ENCODE measurements at places on chromosomes 2 and 18.

GRCh38 chr18:55983433-55983832, 395.4 kb upstream of the TCF4 start:
- DNase-seq, result no peak

DNA sequence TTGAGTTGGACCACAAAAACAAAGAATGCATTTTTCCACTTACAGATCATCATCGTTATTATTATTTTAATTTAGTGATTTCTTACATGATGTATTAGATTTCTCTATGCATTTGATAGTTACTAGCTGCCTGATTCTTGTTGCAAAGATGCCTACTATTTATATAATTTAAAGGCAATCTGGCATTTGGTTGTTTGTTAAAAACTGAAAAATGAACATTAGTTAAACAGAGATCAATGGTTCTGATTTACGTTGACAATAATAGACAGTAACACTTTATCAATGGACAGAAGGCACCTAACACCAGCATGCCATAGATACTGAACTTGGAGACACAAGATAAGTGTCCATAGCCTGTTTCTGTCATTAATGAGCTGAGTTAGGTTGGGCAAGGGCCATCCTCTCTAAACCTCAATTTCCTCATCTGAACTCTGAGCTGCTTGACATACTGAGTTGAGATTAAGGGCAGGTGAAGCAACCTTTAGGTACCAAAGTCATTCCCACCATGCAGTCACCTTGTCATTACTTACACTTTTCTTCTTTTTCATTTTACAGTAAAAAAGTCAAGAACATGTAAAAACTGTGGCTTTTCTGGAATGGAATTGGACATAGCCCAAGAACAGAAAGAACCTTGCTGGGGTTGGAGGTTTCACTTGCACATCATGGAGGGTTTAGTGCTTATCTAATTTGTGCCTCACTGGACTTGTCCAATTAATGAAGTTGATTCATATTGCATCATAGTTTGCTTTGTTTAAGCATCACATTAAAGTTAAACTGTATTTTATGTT, 3.1 kb downstream of the CCL20 start:
- DNase-seq, result no peak

DNA sequence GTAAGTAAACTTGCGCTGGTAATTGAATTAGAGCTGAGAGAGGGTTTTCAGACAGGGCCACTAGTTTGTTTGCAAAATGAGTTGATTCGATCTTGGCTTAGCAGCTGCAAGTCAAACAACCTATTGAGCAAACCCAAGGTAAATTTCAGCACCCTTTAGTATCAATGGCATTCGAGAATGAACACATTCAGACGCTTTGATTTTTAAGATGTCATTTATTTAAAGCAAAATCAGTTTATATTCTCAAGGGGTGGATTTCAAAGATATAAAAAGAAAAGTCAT, 44.2 kb downstream of the TGIF1 start:
- no peak for DNase-seq

DNA sequence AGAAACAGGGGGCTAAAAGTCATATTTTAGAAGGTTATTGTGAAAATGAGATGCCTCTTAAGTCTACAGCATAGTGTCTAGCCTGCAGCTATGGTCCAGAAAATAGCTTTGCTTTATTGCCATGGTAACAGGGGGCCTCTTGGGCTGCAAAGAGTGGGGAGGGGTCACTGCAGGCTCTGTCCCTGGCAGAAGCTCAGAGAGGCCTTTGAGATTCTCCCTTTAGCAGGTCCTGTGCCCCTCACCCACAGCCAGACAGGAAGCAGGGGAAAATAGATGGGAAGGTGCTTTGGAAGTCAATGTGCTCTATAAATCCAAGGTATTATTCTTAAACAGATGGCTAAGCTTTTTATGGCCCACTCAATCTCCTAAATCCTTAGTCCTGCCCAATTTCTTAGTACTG, 1021.3 kb upstream of the GYPC start:
- DNase-seq, result no peak

DNA sequence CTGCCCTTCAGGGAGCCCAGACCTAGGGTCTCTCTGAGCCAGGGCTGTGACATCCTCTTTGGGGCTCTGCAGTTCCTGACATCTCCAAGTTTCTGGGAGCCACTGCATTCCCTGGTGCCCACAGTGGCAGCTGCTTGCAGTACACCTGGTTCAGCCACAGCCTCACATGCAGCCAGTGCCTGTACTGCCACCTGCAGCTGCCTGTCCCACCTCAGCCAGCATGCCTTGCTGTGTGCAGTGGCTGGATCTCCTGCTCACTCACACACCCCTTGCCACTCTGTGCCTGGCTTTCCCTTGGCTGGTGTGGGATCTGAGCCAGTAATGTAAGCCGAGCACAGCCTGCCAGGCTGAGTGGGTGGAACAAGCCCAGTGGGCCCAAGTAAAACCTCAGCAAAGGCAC, 1288.7 kb downstream of the CNTNAP5 start:
- no peak for DNase-seq

GRCh38 chr2:108220942-108221541, 18.7 kb upstream of the SULT1C3 start:
- no peak for DNase-seq

- no peak for DNase-seq
Measured at GRCh38 chr2:196944570-196944969, 18.1 kb upstream of the PGAP1 start.

- no peak for DNase-seq
Measured at GRCh38 chr2:164879901-164880535, 38.4 kb upstream of the COBLL1 start.

GRCh38 chr2:149715005-149715592, 127.5 kb upstream of the MMADHC start:
- peak; percentile 10 for DNase-seq

DNA sequence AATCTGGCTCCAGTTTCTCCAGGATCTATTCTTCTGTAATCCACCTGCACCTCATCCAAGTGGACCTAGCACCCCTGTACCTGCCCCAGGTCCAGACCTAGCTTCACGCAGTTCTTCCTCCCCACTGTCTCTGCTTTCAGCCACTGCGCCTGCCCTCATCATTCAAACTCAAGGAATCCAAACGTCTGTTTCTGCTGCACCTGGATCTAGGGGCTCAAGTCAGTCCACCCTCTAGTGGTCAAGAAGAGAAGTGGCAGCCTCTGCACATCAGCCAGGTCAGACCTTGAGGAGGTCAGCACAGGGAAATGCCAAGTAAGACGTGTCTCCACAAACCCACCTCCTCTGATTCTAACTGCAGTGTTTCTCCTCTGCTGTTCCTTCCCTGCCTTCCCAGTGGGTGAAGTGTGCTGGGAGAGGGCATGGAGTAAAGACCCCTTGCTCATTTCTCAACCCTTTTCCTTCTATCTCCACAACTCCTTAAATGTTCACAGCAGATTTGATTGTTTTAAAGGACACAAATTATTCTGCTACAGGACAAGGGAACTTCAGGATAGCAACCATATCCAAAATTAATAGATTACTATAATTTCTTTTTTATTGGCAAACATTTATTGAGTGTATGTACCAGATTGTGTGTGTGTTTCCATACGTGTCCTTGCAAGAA, 8.6 kb upstream of the RNF152 start:
- DNase-seq, result peak; percentile 51

DNA sequence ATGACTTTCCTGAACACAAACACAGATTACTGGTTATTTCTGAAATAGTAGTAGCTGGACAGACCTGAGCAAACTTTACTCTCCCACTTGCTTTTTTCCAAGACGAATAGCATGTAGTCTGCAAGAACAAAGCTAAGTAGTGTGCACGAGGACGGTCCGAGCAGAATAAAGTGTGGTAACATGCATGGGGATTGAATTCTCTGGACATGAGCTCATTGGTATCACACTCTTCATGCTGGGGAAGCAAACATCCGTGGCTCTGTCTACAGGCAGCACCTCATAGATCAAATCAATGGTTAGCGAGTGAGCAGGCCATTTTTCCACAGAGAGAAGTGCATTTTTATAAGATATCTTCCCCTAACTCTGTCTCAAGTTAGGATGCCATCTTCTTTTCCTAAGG, 164.8 kb upstream of the STK17B start:
- no peak for DNase-seq

DNA sequence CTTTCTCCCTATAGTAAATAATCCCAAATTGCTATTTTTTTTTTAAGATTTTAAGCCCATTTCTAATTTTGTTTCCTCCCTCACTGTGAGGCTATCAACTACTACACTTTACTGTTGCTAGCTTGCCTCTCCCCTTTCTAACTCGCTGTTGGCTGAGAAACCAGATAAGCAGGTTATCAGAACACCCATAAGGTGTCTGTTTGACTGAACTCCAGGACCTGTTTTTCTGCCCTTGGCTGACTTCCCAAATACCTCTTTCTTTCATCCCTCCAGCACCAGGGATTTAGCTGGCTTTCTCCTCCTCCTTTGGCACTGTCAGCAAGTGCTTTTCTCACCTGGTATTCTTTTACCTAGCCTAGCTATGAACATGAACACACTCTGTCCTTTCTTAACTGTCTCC, 11.1 kb downstream of the TRAK2 start:
- DNase-seq, result peak; percentile 73

DNA sequence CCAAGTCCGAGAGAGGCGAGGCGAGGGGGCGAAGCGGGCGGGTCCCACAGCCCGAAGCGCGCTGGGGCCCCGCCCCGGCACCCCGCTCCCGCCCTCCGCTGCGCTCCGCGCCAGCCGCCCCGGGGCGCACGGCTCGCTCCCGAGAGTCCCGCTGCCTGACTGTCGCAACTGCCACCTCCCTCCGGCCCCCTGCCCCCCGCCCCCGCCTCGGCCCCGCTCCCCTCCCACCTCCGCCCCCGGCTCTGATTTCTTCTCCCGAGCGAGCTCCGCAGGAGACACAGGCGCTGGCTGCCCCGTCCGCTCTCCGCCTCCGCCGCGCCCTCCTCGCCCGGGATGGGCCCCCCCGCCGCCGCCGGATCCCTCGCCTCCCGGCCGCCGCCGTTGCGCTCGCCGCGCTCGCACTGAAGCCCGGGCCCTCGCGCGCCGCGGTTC, at the start of gene WNT6:
WNT6 (plus strand) TSS at position 250 of the 432 bp plus-strand sequence. CDS start 233 bp downstream, outside the sequence.
- peak; percentile 37 for DNase-seq

- no peak for DNase-seq
Measured at GRCh38 chr2:185318271-185318724, 420.3 kb upstream of the FSIP2 start.

- DNase-seq, result no peak
Measured at GRCh38 chr2:183665425-183665824, 541.2 kb downstream of the NUP35 start.

DNA sequence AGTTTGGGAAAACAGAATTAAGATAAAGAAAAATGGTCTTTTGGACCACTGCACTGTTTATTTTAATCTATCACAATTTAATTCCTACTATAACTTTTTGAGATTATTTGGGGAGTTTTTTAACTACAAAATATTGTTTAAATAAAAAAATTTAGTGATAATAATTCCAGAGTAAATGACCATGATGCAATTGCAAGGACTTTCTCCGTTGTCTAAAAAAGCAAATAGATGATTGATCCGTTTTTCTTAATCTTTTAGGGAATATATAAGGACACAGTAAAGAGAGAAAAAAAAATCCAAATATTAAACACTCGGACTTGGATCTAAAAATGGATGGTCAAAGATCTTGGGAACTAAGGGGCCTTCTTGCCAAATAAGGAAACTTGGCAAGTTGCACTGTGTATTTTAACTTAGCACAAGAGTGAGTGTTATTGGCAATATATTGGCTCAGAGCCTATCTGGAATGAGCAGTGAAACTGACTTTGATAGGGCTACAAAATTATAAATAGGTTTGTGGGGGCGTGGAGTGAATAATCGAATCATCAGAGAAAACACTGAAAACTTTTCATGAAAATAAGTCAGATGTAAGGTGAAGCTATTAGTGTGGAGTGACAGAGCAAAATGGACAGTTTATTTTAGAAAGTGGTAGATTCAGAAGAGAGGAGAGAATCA, 2.0 kb downstream of the MAP3K20 start:
- no peak for DNase-seq

GRCh38 chr18:21331065-21331464, 89.0 kb downstream of the GREB1L start:
- no peak for DNase-seq

GRCh38 chr2:237280229-237280628, 133.7 kb downstream of the COL6A3 start:
- DNase-seq, result no peak

GRCh38 chr2:235319095-235319494, 174.7 kb upstream of the AGAP1 start:
- no peak for DNase-seq

DNA sequence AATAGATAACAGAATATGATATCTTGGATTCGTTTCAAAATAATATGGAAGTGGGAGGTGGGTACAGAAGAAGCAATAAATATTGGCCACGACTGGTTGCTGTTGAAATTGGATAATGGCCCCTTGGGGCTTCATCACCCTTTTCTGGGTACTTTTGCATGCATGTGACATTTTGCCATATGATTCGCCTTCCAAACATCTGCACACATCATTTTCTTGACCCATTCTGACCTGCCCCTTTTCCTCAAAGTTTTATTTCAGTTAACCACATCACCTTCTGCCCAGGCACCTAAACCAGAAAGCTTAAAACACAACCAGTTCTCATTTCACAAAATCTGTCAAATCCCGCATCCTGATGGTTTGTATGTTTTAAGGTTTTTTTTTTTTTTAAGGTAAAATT, 116.7 kb upstream of the AGAP1 start:
- no peak for DNase-seq

DNA sequence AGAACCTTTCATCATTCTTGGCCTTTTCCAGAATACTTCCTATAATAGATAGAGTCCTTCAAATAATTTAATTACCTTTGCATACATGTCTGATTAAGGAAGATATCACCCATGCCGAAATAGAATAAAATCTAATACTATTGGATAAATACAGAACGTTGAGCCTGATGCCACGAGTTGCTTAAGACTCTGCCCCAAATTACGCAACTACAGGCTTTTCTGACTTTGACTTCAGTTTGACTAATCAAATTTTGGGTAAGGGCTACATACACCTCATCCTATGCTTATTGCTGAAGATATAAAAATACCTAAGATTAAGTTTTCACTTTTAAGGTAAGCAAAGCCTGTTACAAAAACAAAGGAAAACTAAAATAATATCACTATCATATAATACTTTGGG, 1065.1 kb upstream of the NRXN1 start:
- no peak for DNase-seq

- no peak for DNase-seq
Measured at GRCh38 chr2:13115643-13116042, 398.9 kb downstream of the TRIB2 start.

GRCh38 chr2:63673865-63674533, 85.2 kb downstream of the MDH1 start:
- no peak for DNase-seq

- DNase-seq, result no peak
Measured at GRCh38 chr2:239944694-239945551, 80.2 kb downstream of the NDUFA10 start.

Data from PC-9 (cell line).